ENCODE measurements at places on chromosomes 16 and 17. TPM values are rescaled to one million over a fixed set of nuclear protein-coding genes. Genes with fewer than 3 reads are reported as not detected.

Gene NPTX1
- 1.0 TPM for total RNA-seq

Gene TMEM106A
- 5.2 TPM for total RNA-seq

Gene NMT1
- total RNA-seq, result 35.5 TPM

Gene OTOP3
- total RNA-seq, result not detected

Gene ADGRG1
- total RNA-seq, result 0.52 TPM

Gene ANKRD40CL
- not detected for total RNA-seq

Gene STH
- not detected for total RNA-seq

Gene VWA3A
- under 0.01 TPM for total RNA-seq

Gene GAS2L2
- total RNA-seq, result not detected

Gene CCDC200
- not detected for total RNA-seq

Gene SMIM36
- total RNA-seq, result not detected

Gene ACADVL
- 119 TPM for total RNA-seq

Gene TBC1D3B
- not detected for total RNA-seq

Gene FBXO39
- under 0.01 TPM for total RNA-seq

Gene KRTAP1-1
- total RNA-seq, result not detected

Gene RRAD
- 19.3 TPM for total RNA-seq

Gene ALOX12
- total RNA-seq, result not detected

Gene IKZF3
- total RNA-seq, result 0.52 TPM

Gene TP53TG3
- not detected for total RNA-seq

Gene FOXJ1
- total RNA-seq, result under 0.01 TPM

Gene CENPX
- 20.9 TPM for total RNA-seq

Gene SLC13A2
- not detected for total RNA-seq

Gene SLC16A13
- under 0.01 TPM for total RNA-seq

Gene WNT3
- total RNA-seq, result 1.0 TPM

Gene VKORC1
- total RNA-seq, result 34.4 TPM

Gene CMTR2
- total RNA-seq, result 26.1 TPM

Gene TPSAB1
- total RNA-seq, result 1.0 TPM

Gene HP
- 11.5 TPM for total RNA-seq

Gene TEKT1
- not detected for total RNA-seq

Gene DNASE1L2
- 0.52 TPM for total RNA-seq

Gene CES1
- total RNA-seq, result 1.0 TPM

Gene HS3ST3B1
- 2.6 TPM for total RNA-seq

Gene CDH11
- 80.9 TPM for total RNA-seq

Gene GABARAPL2
- total RNA-seq, result 67.8 TPM

Measured in skeletal muscle tissue (tissue), 5 donors.